Fibroblast of skin of right quadriceps (primary cell): ENCODE measurements at places on chromosomes 4 and X.

DNA sequence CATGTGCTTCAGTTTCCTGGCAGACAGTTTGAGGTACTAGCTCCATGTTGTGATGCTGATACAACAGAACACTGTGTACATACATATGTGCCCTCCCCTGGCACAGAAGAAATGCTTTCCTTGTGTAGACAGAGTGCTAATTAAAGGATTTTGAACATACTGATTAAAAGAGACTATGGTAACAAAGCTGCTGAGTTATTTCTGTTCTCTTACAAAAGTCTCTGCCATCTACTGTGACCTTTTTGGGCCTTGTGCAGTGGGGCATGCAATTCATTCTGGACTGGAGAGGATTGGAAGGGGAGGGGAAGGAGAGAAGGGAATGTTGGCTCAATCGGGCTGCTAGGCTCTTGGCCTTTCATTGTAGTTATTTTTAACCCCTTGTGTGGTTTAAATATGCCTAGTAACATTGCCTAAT, 6.0 kb downstream of the PDLIM5 start:
- no peak for DNase-seq

DNA sequence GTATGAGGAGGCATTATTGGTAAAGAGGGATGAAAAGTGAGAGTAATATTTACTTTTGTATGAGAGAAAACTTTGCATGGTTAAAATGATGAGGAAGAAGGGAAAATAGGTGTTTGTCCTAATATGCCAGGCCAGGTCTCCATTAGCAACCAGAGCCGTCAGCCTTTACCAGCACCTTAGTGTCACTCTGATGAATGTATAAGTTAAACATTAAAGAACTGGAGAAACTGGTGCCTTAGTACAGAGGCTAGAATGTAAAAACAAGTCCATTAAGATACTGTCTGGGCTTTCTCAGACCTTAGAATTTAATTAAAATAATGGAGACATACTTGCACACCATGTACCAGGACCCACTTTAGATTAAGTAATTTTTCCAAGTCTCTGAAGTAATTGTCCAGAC, 222.3 kb downstream of the FAM47A start:
- DNase-seq: no peak

DNA sequence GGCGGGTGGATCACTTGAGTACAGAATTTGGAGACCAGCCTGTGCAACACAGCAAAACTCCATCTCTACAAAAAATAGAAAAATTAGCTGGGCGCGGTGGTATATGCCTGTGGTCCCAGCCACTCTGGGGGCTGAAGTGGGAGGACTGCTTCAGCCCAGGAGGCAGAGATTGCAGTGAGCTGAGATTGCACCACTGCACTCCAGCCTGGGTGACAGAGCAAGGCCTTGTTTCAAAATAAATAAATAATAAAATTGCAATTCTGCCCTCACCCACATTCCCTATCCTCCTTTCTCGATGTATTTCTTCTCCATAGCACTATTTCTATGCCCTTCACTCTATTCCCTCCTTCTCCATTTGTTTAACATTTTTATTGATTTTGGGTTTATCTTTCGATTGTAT, 8.7 kb upstream of the SLAIN2 start:
- DNase-seq: no peak

DNA sequence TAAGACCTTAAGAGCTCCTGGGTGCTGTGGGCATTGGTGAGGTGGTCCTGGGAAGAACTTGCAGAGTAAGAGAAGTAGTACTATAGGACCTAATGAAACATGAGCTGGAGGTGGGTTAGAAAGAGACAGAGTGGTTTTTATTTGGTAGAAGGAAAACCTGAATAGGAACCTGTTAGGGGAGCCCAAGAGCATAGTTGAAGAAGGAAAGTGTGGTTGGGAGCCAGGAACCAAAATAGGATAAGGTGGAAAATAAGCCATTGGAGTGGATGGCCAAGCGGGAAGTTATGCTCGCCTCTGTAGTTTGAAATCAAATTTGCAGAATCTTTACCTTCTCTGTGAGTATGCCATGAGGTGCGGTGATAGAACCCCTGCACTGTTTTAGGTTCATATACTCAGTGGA, 26.7 kb downstream of the GAB1 start:
- DNase-seq: no peak

DNA sequence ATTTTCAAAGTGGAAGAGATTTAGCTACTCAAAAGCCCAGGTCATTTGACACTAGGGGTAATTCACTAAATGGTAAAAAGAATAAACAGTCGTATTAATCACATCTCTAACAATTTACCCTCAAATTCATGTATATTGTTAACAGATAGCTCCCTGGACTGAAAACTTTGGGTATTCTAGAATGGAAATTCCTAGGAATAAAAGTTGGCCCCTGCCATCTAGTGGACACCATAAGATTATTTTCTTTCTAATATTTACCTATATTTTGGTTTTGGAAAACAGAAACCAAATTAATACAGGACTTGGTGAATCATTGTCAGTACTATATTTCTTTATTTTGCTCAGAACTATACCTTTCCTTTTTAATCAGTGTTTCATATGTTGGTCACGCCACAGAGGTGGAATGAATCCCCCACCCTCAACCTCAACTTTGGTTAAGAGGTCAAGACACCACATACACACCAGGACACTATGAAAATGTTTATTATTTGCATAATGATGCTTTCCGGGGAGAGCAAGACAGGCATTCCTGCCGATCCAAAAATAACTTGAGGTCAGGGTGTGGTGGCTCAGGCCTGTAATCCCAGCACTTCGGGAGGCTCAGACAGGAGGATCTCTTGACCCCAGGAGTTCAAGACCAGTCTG, 96.2 kb upstream of the APOOL start:
- peak; percentile 0 for DNase-seq
